Activated T-helper 2 cell treated with anti-CD3 and anti-CD28 coated beads, Interferon-gamma antibody, Interleukin-2, Interleukin-4, amounts not matched to agents 10 μg/mL and 5 μg/mL and 100 μg/mL, durations not matched to agents 14 hours and 24 hours and 36 hours (primary cell): ENCODE measurements at places on chromosomes 2 and 18. TPM values are rescaled to one million over a fixed set of nuclear protein-coding genes. Genes with fewer than 3 reads are reported as not detected.

GRCh38 chr2:207315131-207315530, 149.4 kb upstream of the KLF7 start:
- DNase-seq: no peak

DNA sequence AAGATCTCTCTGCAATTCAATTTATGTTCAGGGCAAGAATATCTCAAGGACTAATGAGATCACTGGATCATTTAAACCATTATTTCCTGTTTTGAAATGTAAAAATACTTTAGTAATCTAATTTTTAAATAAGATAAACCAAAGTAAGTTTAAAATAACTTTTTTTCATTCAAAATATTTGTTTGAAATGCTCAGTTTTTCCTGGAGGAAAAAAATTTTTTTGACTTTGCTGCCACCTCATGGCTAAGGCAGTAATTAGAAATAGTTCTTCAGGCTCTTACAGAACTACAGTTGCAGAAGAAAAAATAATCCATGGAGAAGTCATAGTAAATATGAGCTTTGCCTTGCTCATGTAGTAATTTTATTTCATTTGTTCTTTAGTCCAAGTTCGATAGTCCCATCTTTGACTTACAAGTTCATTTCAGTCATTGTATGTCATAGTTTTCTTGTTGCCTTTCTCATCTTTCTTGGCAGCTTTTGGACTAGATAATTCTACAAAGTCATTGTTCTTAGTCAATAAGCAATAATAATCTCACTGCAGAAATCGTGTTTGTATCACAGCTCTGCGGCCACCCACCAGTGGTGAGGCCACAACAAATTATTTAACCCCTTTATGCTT, 127.4 kb downstream of the DPP4 start:
- no peak for DNase-seq

The CTAGE1 gene
- total RNA-seq: 0.07 TPM in 1 of 2 replicates, not detected in the other

DNA sequence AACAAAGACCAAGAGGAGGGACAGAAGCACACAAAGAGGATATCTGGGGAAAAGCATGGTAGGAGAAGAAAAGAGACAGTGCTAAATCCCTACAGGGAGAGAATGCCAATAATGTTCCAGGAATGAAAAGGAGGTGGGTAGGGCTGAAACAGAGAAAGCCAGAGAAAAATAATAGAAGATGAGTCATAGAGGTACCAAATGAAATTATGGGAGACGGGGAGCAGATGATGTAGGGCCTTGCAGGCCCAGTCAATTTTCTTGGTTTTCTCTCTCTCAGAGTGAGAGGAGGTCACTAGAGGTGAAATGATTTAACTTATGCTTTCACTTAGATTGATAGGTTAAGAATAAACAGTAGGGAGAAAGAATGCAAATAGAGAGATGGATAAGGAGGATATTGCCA, 61.5 kb downstream of the RPRM start:
- DNase-seq: no peak

DNA sequence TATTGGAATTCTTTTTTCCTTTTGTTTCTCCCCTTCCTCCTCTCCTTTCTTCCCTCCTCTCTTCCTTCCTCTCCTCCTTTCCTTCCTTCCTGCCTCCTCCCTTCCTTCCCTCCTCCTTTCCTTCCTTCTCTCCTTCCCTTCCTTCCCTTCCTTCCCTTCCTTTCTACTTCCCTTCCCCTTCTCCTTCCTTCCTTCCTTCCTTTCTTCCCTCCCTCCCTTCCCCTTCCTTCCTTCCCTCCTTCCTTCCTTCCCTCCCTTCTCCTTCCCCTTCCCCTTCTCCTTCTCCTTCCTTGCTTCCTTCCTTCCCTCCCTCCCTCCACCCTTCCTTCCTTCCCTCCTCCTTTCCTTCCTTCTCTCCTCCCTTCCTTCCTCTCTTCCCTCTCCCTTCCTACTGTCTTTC, 431.0 kb upstream of the MEIS1 start:
- no peak for DNase-seq

GRCh38 chr2:126676221-126677175, 20.5 kb downstream of the GYPC start:
- DNase-seq: no peak

GRCh38 chr2:26016012-26016705, 17.7 kb upstream of the RAB10 start:
- DNase-seq: no peak

DNA sequence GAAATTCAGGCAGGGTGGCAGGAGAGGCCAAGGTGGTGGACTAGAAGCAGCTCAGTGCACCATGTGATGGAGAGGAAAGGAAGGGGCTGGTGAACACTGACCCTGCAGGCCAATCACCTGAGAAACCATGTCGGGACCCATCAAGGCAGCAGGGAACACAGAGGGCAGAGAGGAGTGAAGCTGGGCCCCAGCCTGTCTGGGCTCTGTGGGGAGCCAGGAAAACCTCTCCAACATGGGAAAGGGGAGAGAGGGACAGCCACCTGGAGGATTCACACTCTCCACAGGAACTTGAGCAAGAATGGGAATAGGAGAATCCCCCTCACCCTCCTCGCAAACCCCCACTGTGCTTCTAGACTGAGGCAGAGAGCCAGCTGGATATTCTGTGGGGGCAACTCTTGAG, 85.5 kb upstream of the CYP26B1 start:
- no peak for DNase-seq

The POTEI gene
- not detected in 2 replicates for total RNA-seq
